ENCODE measurements at places on chromosomes 7 and 10.
A peak's percentile ranks its signal among the peaks of the same experiment; 100 is the strongest.

GRCh38 chr7:130273933-130274255 is 7.2 kb downstream of the CPA2 start:
- no peak for DNase-seq

- no peak for DNase-seq
Observed at GRCh38 chr10:106189292-106189691, 975.2 kb downstream of the SORCS1 start.

DNA sequence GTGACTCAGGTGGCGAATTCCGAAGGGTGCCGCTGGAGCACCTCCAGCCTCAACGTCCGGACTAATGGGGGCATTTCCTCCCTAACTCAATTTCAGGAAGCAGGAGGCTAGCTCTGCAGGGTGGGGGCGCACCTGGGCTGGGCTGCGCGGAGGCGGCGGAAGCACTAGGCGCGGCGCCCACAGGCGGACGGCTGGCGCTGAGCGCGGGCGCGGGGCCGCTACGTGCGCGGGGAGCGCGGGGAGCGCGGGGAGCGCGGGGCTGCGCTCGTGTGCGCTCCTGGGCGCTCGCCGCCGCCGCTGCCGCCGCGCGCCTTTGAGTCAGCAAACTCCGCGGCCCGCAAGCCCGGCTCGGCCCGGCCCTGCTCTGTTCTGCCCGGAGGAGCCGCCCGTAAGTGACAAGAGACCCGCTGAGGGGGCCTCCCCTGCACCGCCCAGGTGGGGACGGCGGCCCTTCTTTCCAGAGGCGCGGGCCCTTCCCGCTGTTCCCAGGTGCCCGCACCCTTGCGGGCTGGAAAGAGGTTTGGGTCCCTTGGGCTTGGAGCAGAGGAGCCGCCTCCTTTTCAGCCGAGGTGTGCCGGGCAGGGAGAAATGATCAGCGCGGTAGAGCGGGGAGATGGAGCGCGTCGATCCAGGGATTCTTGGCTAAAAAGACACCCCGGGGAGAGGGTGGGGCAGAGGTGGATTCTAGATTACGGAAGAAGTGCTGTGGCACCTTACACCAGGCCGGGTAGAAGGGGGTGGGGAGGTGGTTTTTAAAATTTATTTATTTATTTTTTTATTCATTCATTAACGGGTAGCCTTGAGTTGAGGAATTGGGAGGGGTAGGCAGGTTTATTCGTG is at the start of gene SNX10:
Gene SNX10, plus strand, starts transcription at position 164 of the 840 bp plus-strand sequence. CDS start 54,581 bp downstream, outside the sequence.
- DNase-seq = peak; percentile 45

GRCh38 chr7:134948736-134949135 is 37.6 kb upstream of the AGBL3 start:
- no peak for DNase-seq

DNA sequence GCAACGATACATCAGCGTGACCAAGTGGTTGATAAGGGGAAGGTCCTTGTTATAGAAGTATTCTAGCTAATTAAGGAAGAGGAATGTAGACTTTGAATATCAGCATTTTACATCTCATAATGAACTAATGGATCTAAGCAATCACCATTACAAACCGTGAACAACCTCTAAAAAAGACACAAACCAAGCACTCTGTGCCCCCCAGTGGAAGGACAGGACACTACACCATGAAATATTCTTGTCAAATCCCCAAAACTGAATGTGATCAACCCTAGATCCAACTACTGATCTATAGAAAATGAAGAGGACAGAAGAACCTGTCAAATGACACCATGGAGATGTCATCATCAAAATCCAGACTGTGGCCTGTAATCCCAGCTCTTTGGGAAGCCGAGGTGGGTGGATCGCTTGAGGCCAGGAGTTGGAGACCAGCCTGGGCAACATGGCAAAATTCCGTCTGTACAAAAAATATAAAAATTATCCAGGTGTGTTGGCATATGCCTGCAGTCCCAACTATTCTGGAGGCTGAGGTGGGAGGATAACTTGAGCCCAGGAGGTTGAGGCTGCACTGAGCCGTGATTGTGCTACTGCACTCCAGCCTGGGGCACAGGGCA is 111.3 kb upstream of the CARD11 start:
- peak; percentile 23 for DNase-seq

DNA sequence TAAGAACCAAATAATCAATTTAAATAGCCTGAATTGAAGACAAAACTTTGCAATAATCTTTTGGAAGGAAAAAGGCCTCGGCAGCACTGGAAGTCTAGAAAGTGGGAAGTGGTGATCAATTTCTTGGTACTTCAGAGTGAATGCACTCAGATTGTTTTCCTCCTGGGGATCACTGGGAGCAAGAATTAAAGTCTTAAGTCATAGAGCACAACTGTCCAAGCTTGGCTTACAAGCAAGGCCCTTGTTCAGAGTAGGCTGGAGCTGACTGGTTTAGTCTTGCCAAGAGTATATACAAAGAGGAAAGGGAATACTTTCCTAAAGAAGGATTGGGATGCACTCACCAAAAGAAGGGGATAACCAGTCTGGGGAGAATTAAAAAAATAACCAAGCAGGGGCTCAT is 637.1 kb downstream of the CCSER2 start:
- no peak for DNase-seq

DNA sequence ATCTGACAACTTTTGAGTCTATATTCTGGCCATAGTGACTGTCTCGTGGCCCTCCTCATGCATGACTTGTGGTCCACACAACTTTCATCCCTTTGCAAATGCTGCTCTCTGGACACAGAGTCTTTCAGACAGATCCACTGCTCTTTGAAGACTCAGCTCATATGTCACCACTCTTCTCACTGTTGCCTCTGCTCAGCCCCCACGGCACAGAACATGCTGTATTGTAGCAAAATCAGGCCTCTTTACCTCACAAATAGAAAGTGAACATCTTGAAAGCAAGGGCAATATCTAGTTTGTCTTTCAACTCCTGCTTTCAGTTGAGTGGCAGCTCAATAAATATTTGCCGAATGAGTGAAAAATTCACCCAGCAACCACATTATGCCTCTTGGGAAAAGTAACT is 443.5 kb downstream of the NRG3 start:
- DNase-seq = no peak

DNA sequence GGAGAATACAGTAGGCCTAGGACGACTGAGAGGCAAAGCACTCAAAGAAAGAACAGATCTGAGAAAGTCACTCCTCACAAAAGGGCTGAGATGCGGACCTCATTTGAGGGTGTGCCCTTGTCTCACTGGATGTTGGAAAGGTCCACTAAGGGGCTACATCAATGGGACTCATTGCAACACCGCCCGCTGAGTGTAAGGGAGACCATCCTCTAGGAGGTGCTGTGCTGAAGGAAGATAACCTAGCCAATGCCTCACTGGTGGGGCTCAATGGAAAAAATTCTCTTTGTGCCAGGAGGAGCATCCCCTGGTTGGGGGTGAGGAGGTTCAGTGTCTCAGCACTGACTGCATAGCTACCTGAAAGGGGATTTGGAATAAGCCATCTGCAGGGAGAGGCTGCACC is 758.7 kb upstream of the CELF2 start:
- no peak for DNase-seq

DNA sequence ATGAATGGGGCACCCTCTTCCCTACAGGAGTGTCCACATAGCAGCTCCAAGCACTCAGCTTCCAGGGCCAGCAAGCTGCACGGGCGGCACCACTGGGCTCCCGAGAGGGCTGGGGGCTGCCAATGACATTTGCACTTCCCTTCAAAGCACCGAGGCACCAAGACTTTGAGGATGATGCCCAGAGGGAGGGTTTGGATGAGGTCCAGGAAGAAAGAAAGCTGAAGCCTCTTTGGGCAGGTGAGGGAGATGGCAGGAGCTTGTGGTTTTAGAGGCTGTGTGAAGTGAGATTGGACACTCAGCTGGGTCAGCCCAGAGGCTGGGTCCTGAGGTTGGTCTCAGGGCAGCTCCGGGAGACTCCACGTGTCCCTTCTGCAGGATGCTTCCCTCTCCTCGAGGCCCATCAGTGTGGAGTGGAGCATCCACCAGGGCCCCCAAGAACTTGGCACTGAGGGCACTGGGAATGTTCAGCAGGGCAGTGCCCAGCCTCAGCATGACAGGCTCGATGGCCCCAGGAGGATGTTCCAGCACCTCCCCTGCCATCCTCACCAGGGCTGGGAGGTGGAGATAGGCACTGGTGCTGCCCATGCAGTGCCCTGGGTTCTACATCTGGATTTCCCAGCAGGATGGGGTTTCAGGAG is 54.9 kb upstream of the IGFBP3 start:
- DNase-seq = no peak

DNA sequence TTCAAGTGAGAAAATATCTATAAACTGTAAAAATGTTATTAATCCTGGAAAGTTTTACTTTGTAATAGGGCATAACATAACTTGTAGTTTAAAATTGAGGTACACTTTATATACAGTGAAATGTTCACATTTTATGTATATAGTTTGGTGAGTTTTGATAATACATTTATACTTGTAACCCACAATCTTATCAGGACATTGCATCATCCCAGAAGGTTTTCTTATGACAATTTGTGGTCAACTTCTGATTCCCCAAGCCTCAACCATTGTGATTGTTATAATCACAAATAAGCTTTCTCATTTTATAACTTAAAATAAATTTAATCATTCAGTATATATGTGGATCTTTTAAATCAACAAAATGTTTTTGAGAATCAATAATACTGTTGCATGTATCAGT is 151.1 kb downstream of the TFPI2 start:
- DNase-seq = no peak

DNA sequence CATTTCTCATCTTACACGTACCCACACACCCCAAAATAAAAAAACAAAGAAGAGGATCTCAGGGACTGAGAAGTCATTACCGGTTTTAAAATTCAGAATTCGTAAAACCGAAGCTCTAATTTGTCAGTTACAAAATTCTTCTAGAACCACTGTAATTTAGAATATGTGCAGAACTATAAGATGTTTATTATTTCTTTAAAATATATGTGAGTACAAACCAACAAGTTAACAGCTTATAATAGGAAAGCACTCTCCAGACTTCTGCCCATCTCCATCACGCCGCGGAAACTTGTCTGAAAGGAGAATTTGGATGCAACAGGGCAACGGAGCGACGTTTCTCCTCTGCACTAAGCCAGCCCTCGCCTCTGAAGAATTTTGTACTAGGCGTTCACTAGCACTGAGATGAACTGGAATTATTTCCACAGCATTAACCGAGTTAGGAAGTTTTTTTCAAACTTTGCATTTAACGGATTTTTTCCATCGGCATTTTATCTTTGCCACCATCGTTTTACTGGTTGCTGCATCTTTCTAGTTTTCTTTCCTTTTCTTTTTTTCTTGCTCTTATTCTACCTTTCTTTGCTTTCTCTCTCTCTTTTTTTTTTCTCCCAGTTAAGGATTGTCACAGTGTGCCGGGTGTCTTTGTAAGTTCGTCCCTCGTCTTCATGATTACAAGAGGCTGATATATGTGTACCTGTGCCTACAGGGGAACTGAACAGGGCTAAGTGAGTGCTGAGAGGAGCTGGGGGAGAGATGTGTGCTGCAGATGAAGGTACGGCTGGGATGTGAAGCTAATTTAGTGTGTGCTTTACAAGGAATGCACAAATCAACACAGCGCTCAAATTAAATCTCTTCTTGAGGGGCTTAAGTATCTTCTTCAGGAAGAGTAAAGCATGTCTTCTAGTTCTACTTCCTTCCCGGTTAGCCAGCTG is 295.9 kb upstream of the NFE2L3 start:
- DNase-seq = no peak

GRCh38 chr10:62454687-62455397 is 80.7 kb downstream of the ZNF365 start:
- no peak for DNase-seq

DNA sequence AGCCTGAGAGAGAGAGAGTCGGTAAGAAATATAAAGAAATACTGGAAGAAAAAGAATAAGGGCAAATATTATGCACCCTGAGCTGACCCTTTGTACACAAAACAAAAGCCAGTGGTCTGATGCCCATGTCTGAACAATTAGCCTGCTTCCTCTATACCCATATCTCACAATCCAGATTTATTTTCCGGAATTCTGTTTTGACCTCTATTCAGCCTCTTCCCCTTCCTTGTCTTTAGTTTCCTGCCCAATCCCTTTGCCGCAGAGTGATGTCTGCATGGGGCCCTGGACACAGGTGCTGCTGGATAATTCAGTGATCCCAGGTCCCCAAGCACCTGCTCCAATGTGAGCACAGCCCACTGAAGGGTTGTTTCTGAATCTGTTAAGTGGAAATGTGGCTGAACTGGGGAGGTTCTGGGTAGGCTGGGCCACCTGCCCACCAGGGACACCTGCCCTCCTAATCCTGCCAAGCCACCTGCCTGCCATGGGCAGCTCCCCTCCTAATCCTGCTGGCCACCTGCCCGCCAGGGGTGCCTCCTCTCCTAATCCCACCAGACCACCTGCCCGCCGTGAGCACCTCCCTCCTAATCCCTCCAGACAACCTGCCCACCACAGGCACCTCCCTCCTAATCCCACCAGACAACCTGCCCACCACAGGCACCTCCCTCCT is 23.0 kb downstream of the ADGRA1 start:
- no peak for DNase-seq

DNA sequence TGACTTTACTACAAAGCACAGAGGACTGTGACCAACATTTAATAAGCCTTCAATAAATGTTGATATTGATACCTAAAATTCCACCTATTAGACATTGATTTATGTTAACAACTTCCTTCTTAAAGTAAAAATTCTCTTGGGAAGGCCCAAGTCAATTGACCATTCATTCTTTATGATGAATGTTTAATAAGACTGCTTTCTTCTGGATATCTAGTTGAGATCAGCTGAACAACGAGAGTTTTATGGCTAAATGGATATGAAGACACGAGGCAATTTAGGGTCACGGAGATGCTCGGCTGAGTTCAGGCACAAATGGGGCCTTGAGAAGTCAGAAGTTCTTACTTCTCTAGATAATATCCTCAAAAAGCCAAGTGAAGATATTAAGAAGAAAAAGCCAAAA is 258.8 kb downstream of the FRMD4A start:
- no peak for DNase-seq

DNA sequence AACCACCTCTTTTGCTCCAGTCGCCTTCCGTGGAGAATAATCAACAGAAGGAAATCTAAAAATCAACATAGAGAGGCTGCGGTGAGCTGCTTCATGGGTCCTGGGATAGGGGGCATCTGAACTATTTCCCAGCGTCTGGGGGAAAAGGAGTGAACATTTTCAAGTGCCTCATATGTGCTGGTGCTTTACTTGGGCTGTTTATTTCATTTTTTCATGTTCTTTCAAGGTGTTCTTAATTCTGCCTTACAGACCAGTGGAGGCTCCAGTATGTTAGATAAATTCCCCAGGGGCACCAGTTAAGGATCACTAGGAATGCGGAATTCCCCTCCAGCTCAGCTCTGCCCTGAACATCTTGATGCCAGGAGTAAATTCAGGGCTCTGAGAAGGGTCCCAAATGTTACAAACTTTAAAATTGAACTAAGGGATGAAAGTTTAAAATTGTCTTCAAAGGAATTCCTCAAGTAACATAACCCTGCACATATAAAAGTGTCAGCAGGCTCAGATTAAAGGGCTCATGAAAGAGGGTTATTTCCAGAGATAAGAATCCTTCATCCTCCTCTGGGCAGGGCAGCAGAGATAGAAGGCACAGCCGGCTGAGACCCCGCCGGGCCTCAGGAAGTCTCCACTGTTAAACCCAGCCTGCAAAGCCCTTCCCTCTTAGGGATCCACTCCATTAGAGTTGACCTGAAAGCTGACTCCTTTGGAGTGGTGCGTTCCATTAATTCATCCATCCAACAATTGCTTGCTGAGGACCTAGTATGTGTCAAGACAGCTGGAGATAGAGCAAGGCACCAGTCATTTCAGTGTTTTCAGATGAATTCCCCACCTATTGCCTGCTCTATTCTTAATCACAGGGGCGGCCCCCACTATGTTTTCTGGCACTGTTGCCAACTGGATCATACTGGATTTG is 345.8 kb downstream of the KCNMA1 start:
- no peak for DNase-seq

Measured in stimulated activated CD8-positive, alpha-beta memory T cell treated with anti-CD3 and anti-CD28 coated beads, Interleukin-7, amount 100 ng/mL, for 1 hour (primary cell).